Gastrocnemius medialis (tissue), 4 donors: ENCODE measurements at places on chromosomes 6 and 20. TPM values are rescaled to one million over a fixed set of nuclear protein-coding genes. Genes with fewer than 3 reads are reported as not detected.

DNA sequence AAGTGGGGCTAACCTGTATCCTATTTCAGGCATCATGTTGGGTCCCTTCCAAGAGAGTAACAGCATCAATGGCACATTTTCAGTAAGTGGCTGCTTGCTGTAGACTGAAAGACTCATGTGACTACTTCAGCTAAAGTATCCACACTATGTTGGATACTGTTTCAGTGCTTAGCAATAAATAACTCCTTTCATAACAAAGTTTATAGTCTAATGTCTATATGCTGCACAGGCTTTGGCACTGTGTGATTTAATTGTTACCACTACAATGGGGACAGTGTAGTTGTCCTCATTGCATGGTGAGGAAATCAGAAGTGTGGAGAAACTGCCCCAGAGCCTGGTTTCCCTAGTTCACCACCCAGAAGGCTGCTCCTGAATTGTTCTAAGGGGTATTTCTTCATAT lies 318.0 kb upstream of the PTCHD4 start:
- no peaks in the 10 kb centered on the region for H3K27me3 ChIP-seq
- no peaks in the 10 kb centered on the region for H3K36me3 ChIP-seq
- H3K27ac ChIP-seq: no peak overlapping the region
- no peak for DNase-seq
- no peaks in the 10 kb centered on the region for H3K4me1 ChIP-seq

The ITPR3 gene
- total RNA-seq: 1.9 TPM

DNA sequence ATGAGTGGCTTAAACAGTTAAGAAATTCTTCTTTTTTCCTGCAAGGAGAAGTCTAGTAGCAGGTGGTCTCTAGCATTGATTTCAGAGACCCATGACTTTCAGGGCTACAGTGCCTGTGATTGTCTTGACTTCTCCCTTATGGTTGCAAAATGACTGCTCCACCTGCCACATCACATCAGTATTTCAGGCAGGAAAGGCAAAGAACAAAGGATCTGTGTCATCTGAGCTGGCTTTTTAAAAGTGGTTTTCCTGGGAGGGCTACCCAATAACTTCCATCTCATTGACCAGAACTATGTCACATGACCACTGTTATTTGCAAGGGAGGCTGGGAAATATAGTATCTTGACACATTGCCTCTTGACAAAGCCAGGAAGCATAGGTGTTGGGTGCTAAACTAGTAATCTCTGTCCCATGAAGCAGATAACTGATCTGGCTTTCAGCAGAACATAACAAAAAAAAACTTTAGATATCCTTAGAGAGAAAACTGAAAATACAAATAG lies 226.2 kb downstream of the DHX35 start:
- H3K36me3 ChIP-seq: no peaks in the 10 kb centered on the region
- H3K4me3 ChIP-seq: no peak overlapping the region
- no peaks in the 10 kb centered on the region for H3K4me1 ChIP-seq
- H3K27me3 ChIP-seq: no peaks in the 10 kb centered on the region
- no peak for DNase-seq

The PIGT gene
- 98.4 TPM for total RNA-seq

- peak within 1 kb of the TSS; percentile 82 for H3K4me3 ChIP-seq
- H3K4me1 ChIP-seq: peaks cover 31% of the 10 kb centered on the region
- peak within 1 kb of the TSS; percentile 98 for H3K27ac ChIP-seq
- H3K36me3 ChIP-seq: no peaks in the 10 kb centered on the region
Measured at GRCh38 chr20:19758133-19758500, at the start of gene RIN2. Gene RIN2, plus strand, starts transcription at chr20:19758258. Its CDS starts 131,344 bp downstream, at chr20:19889602.

GRCh38 chr6:14072084-14072483 lies 45.5 kb upstream of the CD83 start:
- H3K27ac ChIP-seq: no peak overlapping the region
- DNase-seq: no peak
- H3K27me3 ChIP-seq: no peaks in the 10 kb centered on the region
- H3K36me3 ChIP-seq: no peaks in the 10 kb centered on the region

- no peaks in the 10 kb centered on the region for H3K4me1 ChIP-seq
- H3K36me3 ChIP-seq: no peaks in the 10 kb centered on the region
- no peak overlapping the region for H3K4me3 ChIP-seq
- DNase-seq: no peak
Measured at GRCh38 chr6:12083763-12084162, 71.7 kb downstream of the HIVEP1 start.

GRCh38 chr6:35049156-35049735 lies 91.9 kb downstream of the TCP11 start:
- no peak overlapping the region for H3K4me3 ChIP-seq
- no peaks in the 10 kb centered on the region for H3K27me3 ChIP-seq
- no peaks in the 10 kb centered on the region for H3K36me3 ChIP-seq
- no peak for DNase-seq

The FAM184A gene
- total RNA-seq: 1.0 TPM

DNA sequence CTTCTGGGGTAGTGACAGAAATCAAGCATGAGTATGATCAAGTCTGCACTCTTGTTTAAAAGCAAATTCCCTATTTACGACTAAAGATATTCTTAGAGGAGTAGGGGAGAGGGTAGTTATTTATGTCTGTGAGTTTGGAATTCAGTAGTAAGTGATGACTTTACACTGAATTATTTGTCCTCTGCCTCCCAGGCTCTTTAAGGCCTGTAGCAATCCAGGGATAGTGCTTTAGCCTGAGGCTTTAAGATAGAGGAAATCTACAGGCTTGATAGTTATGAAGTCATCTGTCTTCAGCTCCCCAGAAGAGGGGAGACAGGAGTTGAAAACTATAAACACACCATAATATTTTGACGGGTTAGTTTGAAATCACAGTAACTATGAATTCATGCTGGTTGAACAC lies 664.5 kb downstream of the EPM2A start:
- H3K27ac ChIP-seq: no peak overlapping the region
- H3K36me3 ChIP-seq: no peaks in the 10 kb centered on the region
- no peak overlapping the region for H3K4me3 ChIP-seq
- DNase-seq: no peak
- H3K27me3 ChIP-seq: no peaks in the 10 kb centered on the region
- H3K4me1 ChIP-seq: no peaks in the 10 kb centered on the region

DNA sequence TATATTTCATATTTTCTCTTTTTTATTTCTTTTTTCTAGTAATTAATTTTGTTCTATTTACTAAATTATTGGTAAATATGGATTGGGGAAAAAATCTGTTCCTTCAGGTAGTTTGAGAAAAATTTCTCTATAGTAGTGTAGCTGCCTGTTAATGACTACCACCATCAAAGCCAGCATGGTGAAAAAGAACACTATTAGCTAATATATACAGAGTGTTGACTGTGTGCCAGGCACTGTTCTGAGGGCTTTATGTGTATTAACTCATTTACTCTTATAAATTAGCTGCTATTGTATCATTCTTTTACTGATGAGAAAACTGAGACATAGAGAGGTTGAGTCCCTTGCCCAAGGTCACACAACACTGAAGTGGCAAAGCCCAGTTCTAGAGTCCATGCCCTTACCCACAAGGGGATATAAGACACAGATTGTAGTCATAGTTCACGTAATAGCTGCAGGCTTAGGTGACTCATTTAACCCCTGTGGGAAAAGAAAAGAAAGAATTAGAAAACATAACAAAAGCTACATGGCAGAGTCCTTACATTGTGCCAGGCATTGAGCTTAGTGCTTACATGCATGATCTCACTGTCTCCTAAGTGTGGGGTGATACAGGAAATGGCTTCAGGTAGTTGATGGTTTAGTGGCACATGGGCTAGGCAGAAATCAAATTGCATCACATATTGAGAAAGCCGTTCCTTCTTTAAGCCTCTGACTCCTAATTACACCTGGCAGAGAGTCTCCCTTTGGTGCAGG lies 12.2 kb upstream of the AKIRIN2 start:
- H3K4me1 ChIP-seq: no peaks in the 10 kb centered on the region
- no peak for DNase-seq
- H3K4me3 ChIP-seq: no peak overlapping the region
- H3K27me3 ChIP-seq: no peaks in the 10 kb centered on the region
- no peak overlapping the region for H3K27ac ChIP-seq

The ULBP2 gene
- not detected for total RNA-seq

The KCNG1 gene
- not detected for total RNA-seq
